ENCODE measurements at places on chromosomes 5 and 9.

DNA sequence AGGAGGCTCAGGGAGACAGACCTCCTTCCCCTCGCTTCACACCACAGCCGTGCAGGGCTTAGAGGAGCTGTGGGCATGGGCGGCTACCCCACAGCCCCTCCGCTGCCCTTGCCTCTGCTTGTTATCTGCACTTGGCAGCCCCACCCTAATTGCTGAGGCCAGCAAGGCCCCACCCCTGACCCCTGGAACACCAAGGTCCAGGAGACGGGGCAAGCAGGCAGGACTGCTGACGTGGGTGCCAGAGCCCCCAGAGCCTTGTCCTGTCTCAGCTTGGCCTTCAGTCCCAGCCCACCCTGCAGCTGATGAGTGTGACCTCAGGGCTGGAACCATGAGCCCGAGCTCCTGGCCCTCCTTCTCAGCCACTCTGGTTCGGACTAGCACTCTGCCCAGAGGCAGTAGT, 29.1 kb upstream of the NEURL1B start:
- no peak for DNase-seq

GRCh38 chr5:177134697-177135225, 1.2 kb downstream of the NSD1 start:
- DNase-seq: no peak

DNA sequence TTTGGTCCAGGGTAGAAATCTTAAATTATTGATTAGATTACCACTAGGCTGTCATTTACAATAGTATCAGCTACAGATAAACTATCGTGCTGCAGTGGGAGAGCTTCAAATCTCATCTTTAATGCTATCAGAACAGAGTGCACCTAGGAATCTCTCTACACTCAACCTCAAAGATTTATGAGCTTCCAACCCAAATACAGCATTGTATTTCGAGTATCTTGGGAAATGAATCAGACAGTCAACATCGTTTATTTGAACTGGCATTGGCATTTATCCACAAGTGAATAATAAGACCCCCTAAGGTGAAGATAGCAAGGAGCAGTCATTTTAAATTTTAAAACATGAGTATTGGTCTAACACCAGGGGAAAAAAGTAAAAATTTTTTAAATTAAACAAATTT, 1203.2 kb downstream of the CDH12 start:
- DNase-seq: no peak

DNA sequence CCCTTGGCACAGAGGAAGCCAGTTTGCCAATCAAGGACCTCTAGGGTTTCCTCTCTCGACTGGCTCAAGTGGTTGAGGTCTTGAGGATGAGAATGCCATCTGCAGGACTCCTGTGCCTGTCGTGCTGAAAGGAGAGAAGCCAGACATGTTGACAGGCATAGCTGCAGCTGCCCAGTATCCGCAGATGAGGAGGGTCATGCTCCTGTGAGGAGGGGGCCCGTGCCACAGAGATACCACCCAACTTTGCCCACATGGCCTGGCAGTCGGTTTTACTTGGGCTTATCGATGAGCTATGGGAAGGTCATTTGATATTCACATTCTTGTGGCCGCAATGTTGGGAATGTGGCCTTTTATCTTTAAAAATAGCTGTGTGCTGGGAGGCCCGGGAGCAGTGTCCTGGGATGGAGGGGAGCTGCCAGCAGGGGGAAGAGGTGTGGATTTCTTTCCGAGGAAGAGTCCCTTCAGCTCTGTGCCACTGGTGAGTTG, 17.4 kb downstream of the FRMPD1 start:
- no peak for DNase-seq

DNA sequence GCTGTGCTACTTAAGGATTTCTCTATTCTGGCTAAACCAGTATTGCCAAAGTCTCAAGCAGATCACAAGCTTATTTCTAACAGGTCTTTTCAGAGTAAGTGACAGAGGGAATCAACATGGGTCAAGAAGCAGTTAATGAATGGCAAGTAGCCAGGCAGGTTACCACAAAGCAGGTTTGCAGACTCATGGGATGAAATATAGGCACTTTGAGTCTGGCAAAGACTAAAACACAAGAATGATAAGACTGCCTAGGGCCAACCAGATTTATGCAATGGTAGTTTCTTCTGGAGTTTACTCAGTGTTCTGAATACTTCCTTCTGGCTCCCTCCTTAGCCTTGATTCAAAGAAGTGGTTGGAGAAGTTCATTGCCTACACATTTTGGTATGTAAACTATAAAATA, 3.6 kb downstream of the HMGCS1 start:
- DNase-seq: no peak

GRCh38 chr5:115594128-115595047, 7.9 kb downstream of the TICAM2 start:
- DNase-seq: no peak

DNA sequence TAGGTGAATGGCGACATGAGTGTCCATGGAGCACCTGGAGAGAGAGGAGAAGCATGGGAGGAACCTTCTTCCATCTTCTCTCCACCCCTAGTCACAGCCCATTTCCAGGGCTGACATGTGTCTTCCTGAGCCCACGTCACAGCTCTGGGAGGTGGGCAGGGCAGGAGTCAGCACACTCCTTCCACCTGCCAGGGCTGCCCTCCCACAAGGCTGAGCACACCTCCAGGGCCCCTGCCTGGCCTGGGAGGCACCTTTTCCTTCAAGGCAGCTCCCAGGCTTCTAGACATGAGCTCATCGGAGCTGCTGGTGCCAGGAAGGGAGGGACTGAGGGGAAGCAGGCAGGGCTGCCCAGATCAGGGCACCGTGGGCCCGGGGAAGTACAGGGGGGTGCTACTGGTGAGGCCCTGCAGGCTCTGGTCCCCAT, 13.6 kb upstream of the SYNPO start:
- DNase-seq: no peak

GRCh38 chr9:71001780-71002386, 119.5 kb downstream of the TRPM3 start:
- DNase-seq: peak; percentile 10

GRCh38 chr9:36213387-36213786, 22.7 kb downstream of the CLTA start:
- no peak for DNase-seq

DNA sequence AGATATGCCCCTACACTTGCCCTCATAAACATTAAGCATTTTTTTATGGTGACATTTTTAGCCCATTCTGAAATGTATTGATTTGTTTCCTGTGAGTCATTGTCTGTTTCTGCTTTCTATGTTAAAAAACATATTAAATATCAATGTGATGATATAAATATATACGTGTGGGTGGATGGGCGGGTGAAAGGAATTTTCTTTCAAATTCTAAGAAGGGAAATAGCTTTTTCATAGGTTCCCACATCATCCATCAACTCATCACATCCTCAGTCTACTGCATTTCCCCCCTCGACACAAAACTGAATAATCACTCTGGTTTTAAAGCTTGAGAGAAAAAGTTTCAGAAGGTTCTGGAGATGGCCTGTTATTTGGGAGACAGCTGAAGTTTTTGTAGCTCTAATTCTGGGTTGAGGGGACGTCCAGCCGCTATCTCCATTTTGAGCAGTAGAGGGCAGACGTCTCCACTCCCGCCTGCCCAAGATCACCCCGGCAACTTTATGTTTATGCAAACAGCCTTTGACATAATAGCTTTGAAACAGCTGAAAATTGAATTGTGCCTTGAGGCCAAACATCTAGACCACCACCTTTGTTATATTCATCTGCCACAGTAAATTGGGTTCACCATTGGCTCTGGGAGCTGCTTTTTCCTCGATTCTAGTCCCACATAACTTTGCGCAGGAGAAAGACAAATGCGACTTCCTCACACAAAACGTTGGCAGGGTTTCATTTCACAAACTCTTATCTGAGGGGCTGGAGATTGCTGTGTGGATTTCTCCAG, 216.2 kb upstream of the CLINT1 start:
- DNase-seq: peak; percentile 57

DNA sequence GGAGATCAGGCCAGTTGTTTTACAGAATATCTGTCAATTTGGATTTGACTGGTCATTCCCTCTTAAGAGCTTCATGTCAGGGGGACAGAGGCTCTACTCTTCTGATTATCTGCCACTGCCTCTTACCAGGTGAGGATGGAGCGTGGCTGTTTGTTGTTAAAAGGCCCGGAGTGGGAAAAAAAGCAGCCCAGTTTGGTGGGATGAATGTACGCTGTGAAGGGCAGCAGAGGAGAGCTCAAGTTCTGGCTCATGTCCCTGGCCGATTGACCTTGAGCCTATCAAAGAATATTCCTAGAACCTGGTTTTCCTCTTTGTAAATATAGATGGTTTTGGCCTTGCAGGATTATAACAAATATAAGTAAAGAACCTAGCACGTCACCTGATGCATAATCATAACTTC, 16.3 kb upstream of the SHB start:
- DNase-seq: no peak

- DNase-seq: peak; percentile 30
Measured at GRCh38 chr5:140043508-140043872, 391 bp upstream of the NRG2 start.

DNA sequence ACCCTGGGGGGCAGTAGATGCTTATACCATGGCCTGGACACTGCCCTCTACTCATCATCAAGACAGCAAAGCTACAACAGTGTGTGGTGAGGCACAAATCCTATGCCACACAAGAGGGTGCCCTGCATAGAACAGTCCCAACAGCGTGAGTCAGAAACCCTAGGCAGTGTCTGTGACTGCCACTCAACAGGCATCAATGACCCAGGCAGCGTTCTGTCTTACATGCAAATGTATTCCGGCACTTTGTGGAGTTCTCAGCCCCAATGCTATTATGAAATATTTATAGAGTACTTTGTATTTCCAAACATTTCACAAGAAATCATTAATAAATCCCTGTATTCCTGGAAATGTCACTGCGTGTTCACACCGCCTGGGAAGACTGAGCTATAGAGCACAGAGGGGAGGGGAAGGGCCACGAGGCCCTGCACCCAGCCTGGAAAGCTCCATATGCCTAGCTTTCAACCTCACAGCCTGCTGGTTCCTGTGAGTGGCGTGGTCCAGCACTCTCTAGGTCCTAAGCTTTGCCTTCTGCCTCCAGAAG, 77.7 kb downstream of the NIPSNAP3B start:
- DNase-seq: no peak

GRCh38 chr5:23639326-23639725, 131.9 kb downstream of the PRDM9 start:
- no peak for DNase-seq

DNA sequence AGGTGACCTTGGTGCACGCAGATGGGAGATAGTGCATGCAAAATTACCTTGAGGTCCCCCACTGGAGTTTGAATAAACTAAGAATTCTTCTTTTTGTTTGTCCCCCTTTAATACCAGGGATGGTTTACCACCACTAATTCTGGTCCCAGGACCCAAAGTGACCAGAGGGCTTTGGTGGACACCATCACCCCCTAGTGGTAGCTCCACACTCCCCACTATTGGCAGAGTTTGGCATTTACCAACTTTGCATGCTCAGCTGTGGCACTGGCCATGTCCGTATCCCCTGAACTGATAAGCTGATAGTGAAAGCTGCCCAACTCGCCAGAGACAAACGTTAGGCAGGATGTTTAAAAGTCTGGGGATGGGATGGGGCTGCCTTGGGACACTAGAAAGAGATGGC, 3.3 kb downstream of the ASTN2 start:
- peak; percentile 4 for DNase-seq

- DNase-seq: no peak
Measured at GRCh38 chr5:114857941-114858551, 311.7 kb downstream of the TRIM36 start.

GRCh38 chr9:112104901-112105300, 70.2 kb downstream of the SUSD1 start:
- no peak for DNase-seq

DNA sequence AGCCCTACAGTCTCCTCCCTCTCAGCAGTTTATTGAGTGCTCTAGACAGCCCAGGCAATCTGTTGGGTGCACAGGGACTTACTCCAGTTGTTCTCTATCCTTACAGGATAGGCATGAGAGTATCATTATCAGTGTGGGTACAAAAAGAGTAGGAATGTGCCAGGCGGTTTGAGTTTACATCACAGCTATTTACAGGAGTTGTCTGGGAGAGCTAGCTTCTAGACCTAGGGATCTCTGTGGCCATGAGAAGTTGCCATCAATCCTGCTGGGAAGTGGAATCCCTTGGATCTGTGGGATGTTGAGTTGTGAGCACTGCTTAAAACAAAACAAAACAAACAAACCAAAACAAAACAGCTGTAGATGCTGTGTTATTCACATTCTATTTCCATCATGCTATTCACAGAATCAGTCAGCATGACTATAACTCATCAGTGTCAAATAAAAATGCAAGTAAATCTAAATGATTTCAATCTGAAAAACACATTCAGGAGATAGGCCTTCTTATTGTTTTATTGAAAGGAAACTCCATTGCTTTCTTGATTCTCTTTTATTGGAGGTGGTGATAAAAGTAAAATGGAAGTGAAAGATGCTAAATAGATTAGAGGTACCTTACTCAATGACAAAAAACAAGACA, 552.4 kb upstream of the ZNF608 start:
- no peak for DNase-seq

DNA sequence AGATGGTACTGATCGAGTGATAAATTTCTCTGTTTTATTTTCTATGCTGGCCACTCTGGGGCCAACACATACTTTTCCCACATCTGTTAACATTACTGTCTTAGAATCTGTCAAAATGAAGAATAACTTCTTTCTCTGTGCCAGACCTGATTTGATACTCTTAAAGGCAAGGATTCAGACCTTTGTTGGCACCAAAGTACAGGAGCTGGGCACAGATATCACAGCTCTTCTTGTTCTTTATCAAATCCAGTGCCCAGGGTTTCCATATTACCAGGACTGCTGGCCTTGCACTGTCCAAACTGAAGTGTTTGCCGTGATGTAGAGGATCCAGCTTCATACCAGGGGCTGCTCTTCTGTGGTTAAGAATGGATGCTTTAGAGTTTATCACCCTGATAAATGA, 20.9 kb downstream of the ZNF474 start:
- DNase-seq: no peak

DNA sequence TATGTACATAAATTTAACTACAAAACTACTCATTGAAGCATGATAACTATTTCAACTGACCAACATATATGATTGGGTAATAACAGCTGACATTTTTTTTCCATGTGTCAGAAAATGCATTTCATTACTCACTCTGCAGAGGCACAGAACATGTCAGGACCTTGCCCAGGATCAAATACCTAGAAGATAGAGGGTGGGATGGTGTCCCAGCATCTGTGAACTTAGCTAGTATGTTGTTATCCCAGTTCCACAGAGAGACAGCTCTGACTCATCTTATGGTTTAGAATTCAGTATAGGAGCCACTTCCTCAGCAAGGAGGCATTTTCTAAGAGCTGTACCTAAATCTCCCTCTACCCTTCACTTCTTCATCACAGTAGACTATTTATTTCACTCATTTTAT, 1198.6 kb upstream of the ACO1 start:
- DNase-seq: no peak

Data from stimulated activated CD4-positive, alpha-beta T cell treated with anti-CD3 and anti-CD28 coated beads, Interleukin-15, amount 100 ng/mL, for 24 hours (primary cell).